ENCODE measurements at places on chromosomes 3 and 15.

DNA sequence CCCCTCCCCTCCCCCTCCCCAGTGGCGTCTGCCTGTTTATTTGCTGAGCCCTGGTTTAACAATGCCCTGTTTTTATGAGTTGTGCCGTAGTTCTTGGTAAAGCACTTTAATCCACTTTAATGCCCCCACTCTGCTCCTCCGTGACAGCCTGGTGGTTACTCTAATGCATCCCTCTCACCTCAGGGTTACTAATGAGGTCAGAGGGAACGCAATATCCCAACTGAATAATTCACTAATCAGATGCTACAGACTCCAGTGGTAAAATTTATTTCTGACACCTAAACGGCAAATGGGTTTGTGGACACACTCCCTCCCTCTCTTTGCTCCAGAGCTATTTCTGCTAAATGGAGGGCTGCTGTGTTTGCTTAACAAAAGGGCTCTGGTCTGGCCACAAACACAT is 26.1 kb upstream of the NTRK3 start:
- DNase-seq, result no peak

DNA sequence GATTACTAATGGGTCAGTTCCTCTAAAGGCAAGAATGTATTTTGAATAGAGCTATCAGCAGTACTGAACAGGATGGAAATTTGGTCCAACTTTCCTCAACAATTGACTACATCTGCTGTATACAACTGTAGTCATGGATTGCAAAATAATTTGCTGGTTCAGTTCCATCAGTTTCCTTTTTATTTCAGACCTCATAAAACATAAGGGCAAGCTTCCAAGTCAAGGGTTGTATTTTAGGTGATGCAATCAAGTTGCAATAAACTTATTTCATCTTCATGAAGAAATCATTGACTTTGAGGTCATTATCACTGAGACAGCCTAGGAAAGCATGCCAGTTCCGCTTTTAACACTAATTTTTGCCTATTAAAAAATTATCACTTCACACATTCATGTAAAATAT is 90.4 kb upstream of the TSEN2 start:
- no peak for DNase-seq

- DNase-seq, result no peak
Observed at GRCh38 chr3:86969500-86970189, 21.3 kb downstream of the VGLL3 start.

DNA sequence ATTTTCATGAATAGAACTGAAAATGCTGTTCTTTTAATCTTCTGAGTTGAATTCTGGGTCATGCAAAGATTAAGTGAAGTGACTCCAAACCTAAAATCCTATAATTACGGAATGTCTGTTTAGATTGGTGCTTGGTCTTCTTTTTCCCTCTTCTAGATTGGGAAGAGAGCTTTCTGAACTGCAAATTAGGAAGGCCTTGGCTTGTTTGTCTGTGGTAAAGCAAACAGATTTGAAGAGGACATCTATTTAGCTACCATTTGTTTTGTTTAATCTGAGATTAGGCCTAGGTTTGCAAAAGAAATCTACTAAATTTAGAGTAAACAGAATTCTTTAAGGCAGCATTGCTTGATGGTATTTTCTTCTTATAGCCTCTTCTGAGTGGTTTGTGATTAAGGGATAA is 23.5 kb downstream of the PAQR9 start:
- no peak for DNase-seq

DNA sequence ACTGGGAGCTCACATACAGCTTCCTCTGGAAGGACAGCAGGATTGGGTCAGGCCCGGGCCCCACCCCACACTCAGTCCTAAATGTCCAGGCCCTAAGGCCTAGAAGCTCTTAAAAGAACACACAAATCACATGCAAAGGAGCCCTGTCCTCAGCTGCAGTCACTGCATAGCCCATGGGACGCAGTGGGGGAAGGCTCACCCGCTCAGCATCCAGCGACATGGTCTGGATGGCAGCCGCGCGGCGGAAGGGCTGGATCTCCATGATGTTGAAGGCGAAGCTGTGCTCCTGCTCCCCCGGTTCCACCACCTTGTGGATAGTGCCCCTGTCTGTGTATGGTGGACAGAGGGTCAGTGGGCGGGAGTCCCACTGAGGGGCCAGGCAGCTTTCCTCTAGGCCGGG is 22.1 kb downstream of the SEMA7A start:
- no peak for DNase-seq

DNA sequence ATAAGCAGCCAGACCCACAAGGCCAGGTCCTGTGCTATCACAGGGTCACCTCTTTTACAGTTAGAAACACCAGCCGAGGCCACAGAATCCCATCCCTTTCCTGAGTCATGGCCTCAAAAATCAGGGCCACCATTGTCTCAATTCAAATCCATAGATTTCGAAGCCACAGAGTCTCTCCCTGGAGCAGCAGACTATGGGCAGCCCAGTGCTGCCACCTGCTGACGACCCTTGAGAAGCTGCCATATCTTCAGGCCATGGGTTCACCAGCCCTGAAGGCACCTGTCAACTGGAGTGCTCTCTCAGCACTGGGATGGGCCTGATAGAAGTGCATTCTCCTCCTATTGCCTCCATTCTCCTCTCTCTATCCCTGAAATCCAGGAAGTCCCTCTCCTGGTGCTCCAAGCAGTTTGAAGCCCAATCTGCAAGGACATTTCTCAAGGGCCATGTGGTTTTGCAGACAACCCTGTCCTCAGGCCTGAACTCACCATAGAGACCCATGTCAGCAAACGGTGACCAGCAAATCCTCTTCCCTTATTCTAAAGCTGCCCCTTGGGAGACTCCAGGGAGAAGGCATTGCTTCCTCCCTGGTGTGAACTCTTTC is 39.6 kb downstream of the TGM4 start:
- DNase-seq, result peak; percentile 16

GRCh38 chr15:47843124-47843663 is 125.9 kb downstream of the SEMA6D start:
- DNase-seq, result no peak

DNA sequence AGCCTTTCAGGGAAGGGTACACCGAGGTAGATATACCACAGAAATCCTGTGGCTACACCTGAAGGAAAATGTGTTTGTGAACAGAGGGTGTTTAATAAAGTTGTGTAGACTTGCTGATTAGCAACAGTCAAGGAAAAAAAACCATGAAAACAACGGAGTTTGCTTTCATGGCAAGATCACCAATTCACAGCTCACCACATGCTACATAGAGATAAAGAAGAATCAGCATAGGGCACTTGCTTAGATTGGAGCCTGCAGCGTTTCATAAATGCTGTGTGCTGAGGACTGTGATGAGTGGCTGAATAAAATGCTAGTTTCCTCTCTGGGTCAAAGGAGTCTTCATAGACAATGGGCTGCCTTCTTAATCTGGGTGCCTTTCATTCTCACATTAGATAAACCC is 257.6 kb downstream of the SLC9A9 start:
- DNase-seq, result no peak

GRCh38 chr3:138066383-138066782 is 49.0 kb downstream of the DZIP1L start:
- no peak for DNase-seq

GRCh38 chr15:89967881-89968280 is 33.2 kb upstream of the ZNF710 start:
- no peak for DNase-seq

- DNase-seq, result no peak
Observed at GRCh38 chr15:39593656-39594445, 13.0 kb downstream of the THBS1 start.

DNA sequence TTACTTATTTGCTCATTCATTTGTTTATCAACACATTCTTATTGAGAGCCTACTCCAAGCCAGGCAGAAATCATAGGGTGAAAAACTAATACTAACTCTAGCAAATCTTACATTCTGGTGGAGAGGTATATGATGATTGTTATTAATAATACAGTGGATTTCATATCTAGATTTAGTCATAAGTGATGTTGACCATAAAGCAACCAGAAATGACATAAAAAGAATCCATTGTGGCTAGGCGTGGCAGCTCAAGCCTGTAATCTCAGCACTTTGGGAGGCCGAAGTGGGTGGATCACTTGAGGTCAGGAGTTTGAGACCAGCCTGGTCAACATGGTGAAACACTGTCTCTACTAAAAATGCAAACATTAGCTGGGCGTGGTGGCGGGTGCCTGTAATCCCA is 26.2 kb upstream of the IL20RB start:
- DNase-seq, result no peak

DNA sequence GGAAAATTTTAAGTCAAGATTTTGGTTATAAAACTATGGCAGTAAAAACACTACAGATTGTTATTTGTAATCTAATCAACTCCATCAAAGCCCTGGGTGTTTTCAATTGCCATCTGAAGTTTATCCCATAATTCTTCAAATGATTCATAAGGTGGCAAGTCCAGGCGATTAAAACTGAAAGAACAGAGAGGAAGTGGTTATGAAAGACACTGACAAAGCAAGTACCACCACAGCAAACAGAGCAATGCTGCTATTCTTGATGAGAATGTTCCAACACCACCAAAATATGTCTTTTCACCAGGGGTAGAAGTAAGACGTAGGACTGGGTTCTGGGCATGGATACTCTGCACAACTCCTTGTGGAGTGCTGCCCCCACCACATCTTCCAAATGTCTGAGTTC is 86.9 kb upstream of the PRTG start:
- DNase-seq, result no peak

GRCh38 chr3:33831053-33831452 is 32.6 kb downstream of the PDCD6IP start:
- no peak for DNase-seq

GRCh38 chr3:123283657-123284398 is 82.1 kb downstream of the SEC22A start:
- DNase-seq, result no peak
